ENCODE measurements at places on chromosomes 11 and 22.

DNA sequence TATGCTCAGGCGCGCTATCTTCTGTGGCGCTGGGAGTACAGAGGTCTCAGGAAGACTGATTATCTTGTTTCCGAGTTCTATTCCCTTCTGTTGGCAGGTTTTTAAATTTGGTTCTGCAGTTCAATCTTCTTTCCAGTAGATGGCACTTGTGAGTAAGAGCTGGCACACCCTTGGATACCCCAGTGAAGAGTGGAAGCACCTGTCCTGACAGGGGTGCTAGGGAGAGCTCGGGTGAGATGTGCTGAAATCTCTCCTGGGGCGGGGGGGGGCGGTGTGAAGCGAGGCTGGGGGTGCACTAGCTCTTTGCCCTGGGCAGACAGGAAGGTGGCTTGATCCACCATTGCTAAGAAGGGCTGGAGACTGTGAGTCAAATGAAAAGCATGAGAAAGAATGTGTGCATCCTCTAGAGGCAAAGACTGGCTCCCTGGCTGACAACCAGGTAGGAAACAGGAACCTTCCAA is 679.9 kb upstream of the CCDC179 start:
- no peak for DNase-seq

DNA sequence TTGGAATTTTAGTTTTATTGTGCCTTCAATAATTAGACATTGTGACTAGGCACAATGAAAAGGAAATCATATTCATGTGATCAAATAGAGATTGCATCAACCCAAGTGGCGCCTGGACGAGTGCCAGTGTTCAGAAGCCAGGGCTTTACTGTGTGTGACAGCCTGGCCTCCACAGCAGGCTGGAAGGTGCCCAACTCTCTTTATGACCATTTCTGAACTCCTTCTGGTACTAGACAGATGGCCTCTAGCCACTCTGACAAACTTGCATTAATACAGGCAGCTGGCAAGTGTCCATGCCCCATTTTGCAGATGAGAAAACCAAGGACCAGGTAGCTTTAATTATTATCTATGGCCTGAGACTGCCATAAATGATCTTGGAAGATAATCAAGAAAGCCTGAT is 8.3 kb upstream of the POU2AF1 start:
- no peak for DNase-seq

DNA sequence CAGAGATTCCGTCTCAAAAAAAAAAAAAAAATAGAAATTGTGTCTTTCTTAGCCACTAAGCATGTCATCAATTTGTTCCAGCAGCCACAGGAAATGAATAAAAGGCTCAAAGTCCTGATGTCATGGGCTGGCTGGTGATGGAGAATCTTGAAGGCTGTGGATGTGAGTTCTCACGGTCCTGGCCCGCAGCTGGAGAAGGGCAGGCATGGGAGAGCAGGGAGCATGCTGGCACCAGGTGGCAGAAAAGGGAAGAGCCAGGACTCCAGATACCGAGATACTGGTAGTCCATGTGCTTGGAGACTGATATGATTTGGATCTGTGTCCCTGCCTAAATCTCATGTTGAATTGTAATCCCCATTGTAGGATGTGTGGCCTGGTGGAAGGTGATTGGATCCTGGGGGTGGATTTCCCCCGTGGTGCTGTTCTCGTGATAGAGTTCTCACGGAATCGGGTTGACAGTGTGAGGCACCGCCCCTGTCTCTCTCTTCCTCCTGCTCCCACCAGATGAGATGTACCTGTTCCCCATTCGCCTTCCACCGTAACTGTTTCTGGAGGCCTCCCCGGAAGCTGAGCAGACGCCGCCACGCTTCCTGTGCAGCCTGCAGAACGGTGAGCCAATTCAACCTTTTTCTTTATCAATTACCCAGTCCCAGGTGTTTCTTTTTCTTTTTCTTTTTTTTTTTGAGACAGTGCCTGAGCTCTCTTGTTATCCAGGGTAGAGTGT is 18.1 kb downstream of the MRGPRD start:
- DNase-seq = no peak

- DNase-seq = no peak
Observed at GRCh38 chr11:108565653-108566052, 27.9 kb downstream of the EXPH5 start.

DNA sequence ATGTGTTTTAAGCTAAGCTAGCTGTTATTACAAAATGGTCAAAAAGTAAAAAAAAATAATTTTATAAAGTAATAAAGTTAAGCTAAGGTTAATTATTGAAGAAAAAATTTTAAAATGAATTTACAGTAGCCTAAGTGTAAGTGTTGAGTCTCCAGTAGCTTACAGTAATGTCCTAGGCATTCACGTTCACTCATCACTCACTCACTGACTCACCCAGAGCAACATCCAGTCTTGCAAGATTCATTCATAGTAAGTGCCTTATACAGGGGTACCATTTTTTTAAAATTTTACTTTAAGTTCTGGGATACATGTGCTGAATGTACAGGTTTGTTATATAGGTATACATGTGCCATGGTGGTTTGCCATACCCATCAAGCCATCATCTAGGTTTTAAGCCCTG is 11.6 kb upstream of the OOSP4B start:
- no peak for DNase-seq

DNA sequence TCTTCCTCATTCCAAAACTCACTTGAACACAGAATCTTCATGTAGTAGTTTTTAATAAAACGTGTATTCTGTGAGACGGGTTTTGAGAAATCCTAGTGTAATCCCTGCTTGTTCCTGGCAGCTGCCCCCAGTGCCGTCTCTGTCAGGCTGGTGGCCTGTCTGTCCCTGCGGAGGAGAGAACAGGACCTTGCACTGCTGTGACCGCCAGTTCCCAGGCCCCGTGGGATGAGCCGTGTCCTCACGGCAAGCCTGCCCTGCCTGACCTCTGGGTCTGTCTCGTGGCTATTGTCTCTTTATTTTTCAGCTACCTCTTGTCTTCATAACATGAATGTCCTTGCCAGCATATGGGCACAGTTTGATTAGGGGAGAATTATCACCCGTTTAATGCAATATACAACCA is 535.5 kb upstream of the B3GAT1 start:
- DNase-seq = no peak

GRCh38 chr22:44098966-44099530 is 74.9 kb downstream of the PARVB start:
- no peak for DNase-seq

DNA sequence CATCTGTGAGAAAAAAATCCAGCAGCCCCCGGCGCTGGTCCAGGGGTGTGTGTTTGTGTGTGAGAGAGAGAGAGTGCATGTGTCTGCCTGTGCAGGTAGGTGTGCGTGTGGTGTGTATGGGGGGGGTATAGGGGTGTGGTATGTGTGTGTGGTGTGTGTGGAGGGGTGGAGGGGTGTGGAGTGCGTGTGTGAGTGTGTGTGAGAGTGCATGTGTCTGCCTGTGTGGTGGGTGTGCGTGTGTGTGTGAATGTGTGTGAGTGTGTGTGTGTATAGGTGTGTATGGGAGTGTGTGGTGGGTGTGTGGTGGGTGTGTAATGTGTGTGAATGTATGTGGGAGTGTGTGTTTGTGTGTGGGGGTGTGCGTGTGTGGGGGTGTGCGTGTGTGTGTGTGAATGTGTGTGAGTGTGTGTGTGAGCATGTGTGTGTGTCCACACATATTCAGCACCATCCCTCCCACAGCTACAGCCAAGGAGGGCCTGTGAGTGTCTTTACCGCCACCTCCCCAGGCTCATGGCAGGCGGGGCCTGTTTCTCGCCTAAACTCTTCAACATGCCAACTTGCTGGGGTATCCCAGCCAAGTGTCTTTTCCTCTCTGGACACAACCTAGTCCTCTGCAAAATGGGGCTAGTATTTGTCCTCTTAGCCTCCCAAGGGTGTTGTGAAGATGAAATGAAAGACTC is 11.9 kb downstream of the LMO1 start:
- DNase-seq = no peak

- no peak for DNase-seq
Observed at GRCh38 chr22:42300259-42301076, 30.0 kb upstream of the TCF20 start.

DNA sequence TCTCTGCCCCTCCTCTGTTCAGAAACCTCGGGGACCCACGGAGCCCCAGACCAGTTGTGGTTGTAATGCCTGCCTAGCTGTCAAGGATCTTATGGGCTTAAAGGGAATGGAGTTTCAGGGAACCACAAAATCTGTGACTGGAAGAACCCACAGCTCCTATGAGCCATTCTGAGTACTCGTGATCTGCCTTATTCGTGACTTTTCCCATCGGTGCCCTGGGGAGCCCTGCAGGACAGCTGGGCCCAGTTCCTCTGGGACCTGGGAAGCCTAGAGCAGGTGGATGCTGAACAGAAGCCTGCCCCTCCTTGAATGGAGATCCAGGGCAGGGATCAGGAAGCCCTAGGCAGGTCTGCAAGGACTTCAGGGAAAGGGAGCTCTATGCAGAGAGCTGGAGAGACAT is 42.1 kb upstream of the TTC12 start:
- DNase-seq = no peak

DNA sequence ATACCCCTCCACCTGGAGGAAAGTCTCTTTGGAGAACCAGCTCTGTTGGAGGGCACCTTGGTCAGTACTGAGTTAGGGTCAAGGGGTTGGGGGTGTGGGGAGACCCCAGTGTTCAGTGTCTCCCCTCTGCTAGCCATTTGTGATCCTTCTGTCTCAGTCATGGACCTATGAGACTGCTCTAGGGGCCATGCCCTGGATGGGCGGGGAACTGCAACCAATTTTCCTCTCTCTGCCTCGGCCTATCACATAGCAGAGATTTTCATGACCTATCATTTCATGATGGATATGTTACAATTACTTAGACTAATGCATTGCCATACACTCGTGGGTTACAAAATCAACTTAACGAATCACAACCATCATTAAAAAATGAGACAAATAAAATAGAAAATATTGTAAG is 7.4 kb downstream of the OTOG start:
- no peak for DNase-seq

DNA sequence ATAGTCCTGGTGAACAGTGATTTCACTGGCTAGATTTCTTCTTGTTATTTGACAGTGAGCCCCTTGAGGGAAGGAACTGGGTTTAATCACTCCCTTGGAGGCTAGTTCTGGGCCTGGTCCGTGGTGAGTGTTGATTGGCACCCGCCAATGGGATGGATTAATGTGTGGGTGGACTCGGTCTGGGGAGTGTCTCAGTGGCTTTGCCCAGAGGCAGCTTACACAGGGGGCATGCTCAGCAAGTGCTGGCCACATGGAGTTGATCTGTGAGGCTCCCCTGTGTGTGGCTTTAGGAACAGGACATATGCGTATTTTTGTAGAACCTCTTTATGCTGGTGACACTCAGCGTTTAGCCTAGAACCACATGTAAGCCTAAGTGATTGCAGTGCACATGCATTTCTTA is 106.9 kb downstream of the TBC1D22A start:
- no peak for DNase-seq

DNA sequence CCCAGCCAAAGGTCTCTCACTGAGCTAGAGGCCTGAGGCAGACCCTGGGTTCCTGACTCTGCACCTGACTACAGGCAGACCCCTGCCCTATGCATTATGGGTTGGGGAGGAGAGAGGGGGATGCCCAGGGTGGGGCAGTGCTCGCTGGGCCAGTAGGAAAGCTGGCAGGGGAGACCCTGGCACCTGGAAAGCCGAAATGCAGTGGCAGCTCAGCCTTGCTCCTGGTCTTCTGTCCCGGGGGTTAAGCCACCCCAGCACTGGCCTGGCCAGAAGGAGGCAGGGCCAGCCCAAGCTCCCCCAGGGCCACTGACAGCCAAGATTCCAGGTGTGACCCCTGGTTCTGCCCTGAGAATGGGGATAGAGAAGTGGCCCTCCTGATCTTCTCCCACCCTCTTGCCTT is 5.4 kb downstream of the ARAP1 start:
- no peak for DNase-seq

DNA sequence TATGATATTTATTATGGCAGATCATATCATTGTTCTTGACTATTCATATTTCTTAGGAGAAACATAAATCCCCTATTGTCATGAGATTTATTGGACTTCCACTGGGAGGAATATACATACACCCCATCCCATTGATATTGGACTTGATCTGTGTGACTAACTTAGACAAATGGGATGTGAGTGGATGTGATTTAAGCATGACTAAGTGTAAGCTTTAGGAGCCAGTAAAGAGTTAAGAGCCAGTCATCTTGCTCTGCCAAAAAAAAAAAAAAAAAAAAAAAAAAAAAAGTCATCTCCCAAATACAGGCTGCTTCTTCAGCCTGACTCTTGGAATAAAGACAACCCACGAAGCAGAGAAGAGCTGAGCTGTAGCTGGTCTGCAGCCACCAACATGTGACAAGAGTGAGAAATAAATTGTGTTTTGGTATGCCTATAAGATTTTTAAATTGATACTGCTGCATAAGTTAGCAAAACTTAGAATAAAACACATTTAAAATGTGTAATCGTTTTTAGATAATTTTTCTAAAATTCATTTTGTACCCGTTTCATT is 595.0 kb upstream of the LRRC4C start:
- no peak for DNase-seq

- DNase-seq = no peak
Observed at GRCh38 chr11:113201054-113201818, 113.1 kb upstream of the TTC12 start.

DNA sequence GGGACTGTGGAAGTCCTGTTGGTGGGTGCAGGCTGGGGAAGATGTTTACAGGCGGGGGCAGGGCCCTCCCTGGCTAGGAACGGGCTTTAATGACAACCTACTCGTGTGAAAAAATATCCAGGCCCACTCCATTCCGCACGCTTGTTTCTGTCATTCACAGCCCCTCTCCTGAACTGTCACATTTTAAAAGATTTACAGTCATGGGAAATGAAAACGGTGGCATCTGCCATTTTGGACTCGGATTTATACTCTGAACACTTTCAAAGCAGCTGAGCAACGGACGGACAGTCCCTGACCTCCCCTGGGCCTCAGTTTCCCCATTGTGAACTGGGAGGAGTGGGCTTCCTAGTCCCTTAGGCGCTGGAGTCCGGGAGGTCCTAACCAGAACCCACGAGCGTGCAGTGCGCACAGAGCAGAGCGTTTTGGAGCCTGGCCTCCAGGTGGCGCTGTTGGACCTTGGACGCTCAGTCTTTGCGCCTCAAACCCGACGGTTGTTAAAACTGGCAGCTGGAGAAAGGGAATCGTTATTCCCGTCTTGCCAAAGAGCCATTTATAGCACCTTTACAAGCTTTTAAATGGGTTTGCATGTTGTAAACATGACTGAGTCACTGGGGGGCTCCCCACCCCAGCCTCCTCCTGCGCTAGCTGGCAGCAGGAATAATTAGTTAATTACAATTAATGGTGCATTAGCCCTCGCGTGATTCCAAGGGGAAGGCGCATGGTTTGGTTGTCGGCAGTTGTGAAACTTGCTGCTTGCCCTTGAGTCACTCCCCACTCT is 75.3 kb downstream of the FBLN1 start:
- DNase-seq = peak; percentile 15

- peak; percentile 79 for DNase-seq
Observed at GRCh38 chr11:65419772-65420481, 2.7 kb upstream of the NEAT1 start.

- DNase-seq = no peak
Observed at GRCh38 chr11:92122561-92122960, 102.1 kb upstream of the FAT3 start.

- DNase-seq = no peak
Observed at GRCh38 chr11:110710628-110711381, 1.4 kb downstream of the ARHGAP20 start.

GRCh38 chr22:23494930-23495266 is 85.2 kb downstream of the IGLL1 start:
- DNase-seq = no peak

GRCh38 chr11:129423426-129423825 is 47.8 kb downstream of the BARX2 start:
- DNase-seq = no peak

GRCh38 chr22:42222140-42222539 is 48.3 kb downstream of the TCF20 start:
- DNase-seq = no peak

- no peak for DNase-seq
Observed at GRCh38 chr22:23539135-23539838, 40.8 kb downstream of the IGLL1 start.

GRCh38 chr11:121467471-121467870 is 14.7 kb upstream of the SORL1-AS1 start:
- no peak for DNase-seq
